GM13977 (cell line): ENCODE measurements at places on chromosomes 12 and 14.

DNA sequence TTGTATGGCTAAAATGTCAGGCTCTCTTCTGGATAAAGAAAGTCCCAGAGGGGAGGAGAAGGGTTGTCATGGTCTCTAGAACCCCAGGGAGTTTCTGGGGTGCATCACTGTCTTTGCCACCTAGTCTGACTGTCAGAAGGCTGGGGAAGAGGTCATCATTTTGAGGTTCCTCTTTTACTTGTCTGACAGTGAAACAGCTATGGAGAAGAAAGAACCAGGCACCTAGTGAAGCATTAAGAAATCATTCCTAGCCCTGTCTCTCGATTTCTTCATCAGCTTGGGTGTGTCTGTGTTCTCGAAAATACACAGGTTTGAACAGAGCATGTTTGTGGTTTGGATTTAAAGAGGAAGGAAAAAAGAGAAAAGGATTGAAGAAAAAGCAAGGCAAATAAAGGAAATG lies 158.7 kb upstream of the LRIG3 start:
- no peak for DNase-seq

- DNase-seq: peak; percentile 46
Observed at GRCh38 chr12:55068416-55069010, 48.7 kb downstream of the NEUROD4 start.

DNA sequence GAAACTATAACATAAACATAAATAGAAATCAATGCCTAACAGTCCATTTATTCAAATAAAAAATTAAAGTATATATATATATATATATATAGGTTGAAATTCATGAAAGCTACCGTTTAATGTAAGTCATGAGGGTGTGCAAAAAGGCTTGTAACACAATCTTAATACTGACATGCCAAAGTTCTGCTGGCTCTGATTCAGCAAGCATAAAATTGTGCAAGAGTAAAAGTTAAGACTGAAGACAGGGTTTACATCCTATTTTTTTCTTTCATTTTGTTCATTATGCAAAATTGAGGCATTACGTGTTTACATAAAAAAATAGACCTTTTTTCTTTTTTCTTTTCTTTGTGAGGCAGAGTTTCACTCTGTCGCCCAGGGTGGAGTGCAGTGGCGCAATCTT lies 984.2 kb downstream of the FSCB start:
- DNase-seq: no peak

DNA sequence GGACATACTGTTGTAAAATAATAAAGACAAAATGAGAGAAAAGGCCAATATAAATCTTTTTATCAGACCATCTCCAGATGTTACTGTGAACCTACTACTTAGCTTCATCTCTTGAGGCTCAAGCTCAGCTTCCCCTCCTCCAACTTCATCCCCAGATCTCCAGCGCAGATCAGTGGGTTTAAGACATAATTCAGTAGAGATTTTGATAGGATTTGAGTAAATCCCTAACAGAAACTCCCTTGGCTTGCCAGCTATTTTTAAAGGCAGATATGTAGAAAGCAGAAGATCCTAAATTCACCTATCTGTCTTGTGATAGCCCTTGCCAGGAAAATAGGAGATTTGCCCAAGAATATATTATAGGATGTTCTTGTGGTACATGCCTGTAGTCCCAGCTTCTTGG lies 236.7 kb downstream of the FBXL14 start:
- no peak for DNase-seq

- DNase-seq: peak; percentile 45
Observed at GRCh38 chr12:753611-754472, 1.5 kb downstream of the WNK1 start.

- no peak for DNase-seq
Observed at GRCh38 chr14:24032727-24033418, 18.9 kb upstream of the CARMIL3 start.

DNA sequence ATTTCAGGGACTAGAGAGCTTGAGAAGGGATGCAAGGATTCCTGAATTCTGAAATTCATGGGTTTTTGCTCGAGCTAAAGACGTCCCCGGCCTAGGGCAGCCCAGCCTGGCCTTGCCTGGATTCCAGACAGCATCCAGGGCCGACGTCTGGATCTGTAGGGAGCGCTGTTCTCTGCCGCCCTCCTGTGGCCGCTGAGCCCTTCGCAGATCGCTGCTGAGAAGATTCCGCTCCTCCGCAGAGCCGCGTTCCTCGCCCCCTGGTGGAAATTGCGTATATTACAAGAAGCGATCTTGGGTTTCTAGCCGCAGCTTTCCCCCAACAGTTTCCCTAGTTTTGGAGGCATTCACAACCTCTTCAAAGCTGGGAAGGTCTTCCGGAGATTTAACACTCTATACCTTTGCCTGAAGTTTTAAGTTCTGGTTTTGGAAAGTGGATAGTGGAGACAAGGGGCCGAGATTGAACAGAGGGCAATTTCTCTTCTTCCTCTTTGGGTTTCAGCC lies 5.1 kb downstream of the CISTR start:
- DNase-seq: peak; percentile 87

- no peak for DNase-seq
Observed at GRCh38 chr12:74424778-74425177, 112.9 kb upstream of the ATXN7L3B start.

- DNase-seq: no peak
Observed at GRCh38 chr14:93019970-93020369, 95.8 kb downstream of the ITPK1 start.

GRCh38 chr14:54651649-54652048 lies 84.7 kb downstream of the SAMD4A start:
- no peak for DNase-seq

- no peak for DNase-seq
Observed at GRCh38 chr12:12784911-12785814, at the start of gene APOLD1. TSS of gene APOLD1 (plus strand) at chr12:12785659. CDS start at chr12:12785692, 33 bp downstream.

GRCh38 chr12:43737646-43738045 lies 20.9 kb downstream of the PUS7L start:
- no peak for DNase-seq

DNA sequence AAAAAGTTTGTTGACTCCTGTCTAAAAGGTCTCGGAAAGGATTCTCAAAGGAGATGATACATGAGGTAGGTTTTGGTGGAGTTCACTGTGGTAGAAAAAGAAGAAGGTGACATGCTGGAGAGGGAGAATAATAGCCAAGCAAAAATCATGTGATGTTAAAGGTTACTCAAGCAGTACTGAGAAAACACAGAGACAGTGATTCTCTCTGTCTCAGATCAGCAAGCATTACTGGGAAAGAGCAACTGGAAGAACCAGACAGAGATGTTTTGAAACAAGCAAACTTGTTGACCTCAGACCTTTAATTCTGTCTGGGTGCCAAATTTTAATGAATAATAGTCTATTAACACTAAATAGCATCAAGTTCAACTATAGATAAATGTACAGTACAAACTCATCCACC lies 183.5 kb upstream of the PLEKHG7 start:
- no peak for DNase-seq

DNA sequence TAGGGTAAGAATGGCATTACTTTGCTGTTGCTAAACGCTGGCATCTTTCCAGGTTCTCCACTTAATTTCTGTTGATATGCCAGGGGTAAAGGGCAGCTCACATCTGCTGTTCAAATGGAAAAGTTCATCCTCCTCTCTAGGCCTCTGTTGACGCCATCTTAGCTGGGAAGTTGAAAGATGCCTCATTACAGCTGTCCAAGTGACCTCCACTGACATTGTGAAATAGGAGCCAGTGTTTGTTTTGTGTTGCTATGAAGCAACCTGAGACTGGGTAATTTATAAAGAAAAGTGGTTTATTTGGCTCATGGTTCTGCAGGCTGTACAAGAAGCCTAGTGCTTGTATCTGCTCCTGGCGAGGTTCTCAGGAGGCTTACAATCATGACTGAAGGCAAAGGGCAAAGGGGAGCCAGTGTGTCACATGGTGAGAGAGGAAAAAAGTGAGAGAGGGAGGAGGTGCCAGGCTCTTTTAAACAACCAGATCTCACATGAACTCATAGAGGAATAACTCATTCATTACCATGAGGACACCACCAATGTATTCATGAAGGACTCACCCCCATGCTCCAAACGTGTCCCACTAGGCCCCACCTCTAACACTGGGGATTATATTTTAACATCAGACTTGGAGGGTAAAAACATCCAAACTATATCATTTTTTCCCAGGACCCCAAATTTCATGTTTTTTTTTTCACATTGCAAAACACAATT lies 3.2 kb upstream of the ADAM21 start:
- no peak for DNase-seq

- DNase-seq: no peak
Observed at GRCh38 chr14:34711796-34712712, 2.3 kb downstream of the CFL2 start.

DNA sequence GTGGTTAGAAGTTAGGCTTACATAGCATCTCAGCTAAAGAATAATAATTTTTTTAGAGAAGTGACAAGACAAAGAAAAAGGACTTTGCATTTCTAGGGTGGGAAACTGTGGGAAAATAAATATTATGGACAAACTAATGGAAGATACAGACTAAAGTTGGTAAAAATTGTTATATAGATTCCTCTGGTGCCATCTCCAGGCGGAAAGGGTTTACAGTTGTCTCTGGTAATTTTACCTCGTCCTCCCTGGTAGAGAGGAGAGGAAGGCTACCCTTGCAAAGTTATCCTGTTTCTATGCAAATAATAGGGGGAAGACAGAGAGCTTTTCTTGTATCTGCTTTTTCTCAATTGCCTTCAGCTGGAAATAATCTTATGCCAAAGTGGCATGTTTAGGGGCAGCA lies 5.2 kb downstream of the OR11G2 start:
- no peak for DNase-seq

- no peak for DNase-seq
Observed at GRCh38 chr14:69040353-69040752, 61.3 kb upstream of the ACTN1 start.

GRCh38 chr12:47817272-47818006 lies 2.3 kb downstream of the HDAC7 start:
- DNase-seq: no peak

DNA sequence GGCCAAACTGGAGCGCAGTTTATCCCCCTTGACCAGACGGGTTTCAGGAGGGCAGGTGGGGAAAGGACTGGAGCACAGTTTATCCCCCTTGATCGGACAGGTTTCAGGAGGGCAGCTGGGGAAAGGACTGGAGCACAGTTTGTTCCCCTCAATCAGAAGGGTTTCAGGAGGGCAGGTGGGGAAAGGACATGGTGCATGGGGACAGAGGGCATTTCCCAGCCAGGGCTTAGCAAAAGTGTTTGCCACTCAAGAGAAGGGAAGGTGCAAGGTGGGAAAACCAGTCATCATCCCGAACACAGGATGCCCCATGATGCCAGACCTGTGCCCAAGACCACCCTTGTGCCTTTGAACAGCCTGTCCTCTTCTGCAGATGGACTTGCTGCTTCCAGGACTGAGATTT lies 54.7 kb downstream of the SPTB start:
- DNase-seq: no peak

- DNase-seq: no peak
Observed at GRCh38 chr14:71460091-71460490, 472.1 kb upstream of the RGS6 start.

GRCh38 chr12:90030726-90031125 lies 322.1 kb upstream of the ATP2B1 start:
- DNase-seq: no peak

GRCh38 chr14:89215114-89215513 lies 201.9 kb downstream of the FOXN3 start:
- no peak for DNase-seq

DNA sequence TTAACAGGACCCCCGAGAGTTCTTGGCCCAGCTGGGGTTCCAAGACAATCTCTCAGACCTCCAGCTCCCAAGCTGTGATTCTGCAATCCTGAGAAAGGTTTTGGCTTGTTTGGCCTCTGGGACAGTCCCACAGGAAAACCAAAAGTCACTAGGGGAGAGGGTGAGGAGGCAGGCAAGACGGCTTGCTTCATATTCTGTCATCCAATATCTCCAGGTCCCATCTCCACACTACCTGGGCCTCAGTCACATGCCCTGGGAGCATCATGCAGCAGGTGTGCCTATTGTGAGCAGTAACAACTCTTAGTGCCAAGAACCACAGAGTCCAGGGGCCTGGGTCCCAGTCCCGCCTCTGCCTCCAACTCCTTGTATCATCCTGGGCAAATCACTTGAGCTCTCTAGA lies 1.7 kb downstream of the KRT79 start:
- no peak for DNase-seq

DNA sequence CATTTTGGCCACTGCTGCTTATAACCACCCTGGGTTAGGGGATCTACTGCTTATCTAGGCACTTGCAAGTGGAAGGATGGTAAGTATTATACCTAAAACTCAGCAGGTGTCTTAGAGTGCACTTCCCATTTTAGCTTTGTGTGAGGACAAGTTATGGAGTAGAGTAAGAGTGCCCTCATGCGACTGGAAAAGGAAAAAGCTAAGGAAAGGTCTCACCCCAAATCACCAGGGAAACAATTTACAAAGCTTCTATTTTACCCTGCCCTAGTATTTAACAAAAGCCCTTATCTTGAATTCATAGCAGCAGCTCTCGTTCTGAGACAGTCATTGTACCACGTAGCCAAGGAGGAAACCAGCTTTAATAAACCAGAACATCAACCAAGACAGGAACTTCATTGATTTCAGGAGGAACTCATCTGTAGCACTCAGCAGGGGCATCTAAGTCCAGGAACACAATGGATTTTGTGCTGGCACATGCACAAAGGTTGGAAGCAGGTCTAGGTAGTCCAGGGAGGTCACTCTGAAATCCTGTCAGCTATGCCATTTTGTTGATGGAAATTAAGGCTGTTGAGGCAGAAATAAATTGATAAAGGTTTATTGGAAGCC lies 2.9 kb downstream of the RDH12 start:
- peak; percentile 65 for DNase-seq

- DNase-seq: no peak
Observed at GRCh38 chr12:116592731-116593130, 33.5 kb downstream of the MAP1LC3B2 start.
